ENCODE measurements at places on chromosomes 1 and 21.

DNA sequence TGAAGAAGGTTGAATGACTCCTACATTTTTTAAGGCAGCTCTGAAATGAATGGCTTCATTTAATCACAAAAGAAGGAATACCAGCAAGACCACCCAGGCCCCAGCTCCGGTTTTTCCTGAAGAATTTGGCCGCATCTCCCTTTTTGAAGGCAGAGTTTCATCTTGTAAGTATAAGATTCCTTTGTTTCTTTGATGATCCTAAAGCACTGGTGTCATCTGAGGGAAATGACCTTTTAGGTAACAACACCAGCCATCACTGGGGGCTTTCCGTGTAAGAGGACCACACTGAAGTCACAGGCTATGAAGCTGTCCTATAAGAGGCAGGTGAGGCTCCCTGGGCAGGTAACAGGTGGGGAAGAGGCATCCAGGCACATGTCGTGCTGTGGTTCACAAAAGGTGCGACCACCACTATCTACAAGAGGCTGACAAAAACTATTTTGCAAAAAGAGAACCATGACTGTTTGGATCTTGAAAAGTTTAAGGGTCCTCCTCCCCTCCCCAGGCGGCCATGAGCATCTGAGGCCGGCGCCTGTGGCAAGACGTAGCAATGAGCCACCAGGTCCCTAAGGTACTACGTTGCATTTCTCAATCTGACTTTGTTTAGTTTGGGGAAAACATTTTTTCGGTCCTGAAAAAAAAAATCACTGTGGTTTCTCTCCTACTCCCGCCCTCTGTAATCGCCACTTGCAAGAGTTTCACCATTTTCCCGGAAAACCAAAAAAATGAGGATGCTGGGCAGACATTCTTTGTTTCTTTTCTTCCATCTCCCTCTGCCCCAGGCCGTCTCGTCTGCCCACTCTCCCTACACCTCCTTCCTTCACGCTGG is 46.3 kb upstream of the IRF2BP2 start:
- DNase-seq: no peak

DNA sequence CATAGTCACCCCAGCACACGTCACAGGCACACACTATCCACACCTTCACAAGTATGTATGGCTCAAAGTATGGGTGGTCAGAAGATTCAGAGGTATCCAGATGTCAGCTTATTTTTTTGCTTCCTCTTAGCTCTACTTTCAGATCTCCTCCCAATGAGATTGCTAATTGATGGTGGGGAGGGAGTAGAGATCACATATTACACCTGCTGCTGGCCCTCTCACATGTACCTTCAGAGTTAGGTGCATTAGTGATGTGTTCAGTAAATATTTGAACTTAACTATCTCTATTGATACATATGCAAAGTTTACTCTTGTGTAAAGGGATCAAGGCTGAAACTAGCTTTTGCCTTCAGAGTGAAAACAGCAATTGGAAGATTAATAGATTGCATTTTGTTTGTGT is 262.6 kb downstream of the PCP4 start:
- no peak for DNase-seq

- no peak for DNase-seq
These were observed 64.3 kb downstream of the ADCY10 start for GRCh38 chr1:167849666-167850065.

- DNase-seq: no peak
These were observed 3.3 kb upstream of the ELAVL4 start for GRCh38 chr1:50105433-50105832.
